ENCODE measurements at places on chromosomes 2 and 18.

DNA sequence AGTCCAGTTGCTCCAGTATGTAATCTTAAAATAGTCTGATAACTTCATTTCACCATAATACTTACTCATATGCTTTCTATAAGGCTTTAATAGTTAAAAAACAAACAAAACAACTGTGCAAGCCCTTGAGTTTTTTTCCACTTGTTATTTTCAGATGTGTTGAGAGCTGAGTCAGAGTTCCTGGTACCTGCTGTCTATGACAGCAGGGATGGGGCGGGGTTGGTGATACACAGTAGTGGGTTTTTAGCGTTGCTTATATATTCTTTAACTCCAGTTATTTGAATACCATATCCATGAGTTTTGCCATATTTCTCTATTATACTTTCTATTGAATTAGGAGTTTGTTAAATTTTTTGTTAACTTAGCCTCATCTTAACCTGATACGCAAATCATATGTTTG lies 5.0 kb downstream of the NAPG start:
- no peak for DNase-seq

DNA sequence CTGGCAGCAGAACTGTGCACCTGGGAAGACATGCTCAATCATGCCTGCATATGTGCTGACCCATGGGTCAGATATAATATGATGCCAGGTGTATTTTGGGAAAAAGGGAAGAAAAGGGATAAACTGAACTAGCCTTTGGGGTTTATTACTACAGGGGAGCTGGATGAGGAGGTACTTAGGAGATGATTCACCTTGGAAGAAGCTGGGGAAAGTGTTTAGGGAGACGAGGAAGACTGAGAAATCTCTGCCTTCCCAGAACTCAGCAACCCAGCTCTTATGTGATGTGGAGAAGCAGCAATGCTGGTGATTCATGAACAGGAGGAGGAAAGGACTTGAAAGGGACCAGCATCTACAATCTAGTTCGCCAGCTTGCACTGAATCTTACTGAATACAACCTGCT lies 110.2 kb downstream of the BARD1 start:
- no peak for DNase-seq

- DNase-seq, result no peak
Observed at GRCh38 chr2:105644174-105644980, 100.3 kb upstream of the NCK2 start.

DNA sequence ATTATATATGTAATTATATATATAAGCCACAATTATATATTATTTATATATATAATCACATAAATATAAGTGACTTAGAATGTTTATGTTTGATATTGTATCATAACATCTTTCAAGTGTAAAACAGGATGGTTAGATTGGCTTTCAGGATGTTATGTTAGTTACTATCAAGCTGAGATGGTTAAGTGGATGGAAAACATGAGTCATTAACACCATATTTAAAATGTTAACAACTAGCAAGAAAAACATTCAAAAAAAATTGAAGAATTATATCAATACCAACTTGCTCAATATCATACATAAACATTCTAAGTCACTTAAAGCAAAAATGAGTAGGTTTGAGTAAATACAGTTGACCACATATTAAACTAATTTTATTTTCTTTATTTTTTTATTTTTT lies 21.8 kb upstream of the RAB27B start:
- DNase-seq, result no peak

- DNase-seq, result no peak
Observed at GRCh38 chr2:220276741-220277444, 649.5 kb downstream of the SLC4A3 start.

GRCh38 chr18:31931886-31932240 lies 11.1 kb downstream of the TRAPPC8 start:
- DNase-seq, result no peak

- DNase-seq, result no peak
Observed at GRCh38 chr2:126476691-126477090, 179.3 kb upstream of the GYPC start.

- no peak for DNase-seq
Observed at GRCh38 chr2:127398239-127398590, 10.4 kb upstream of the MAP3K2 start.

GRCh38 chr2:131152074-131152473 lies 46.9 kb downstream of the PLEKHB2 start:
- no peak for DNase-seq

- DNase-seq, result no peak
Observed at GRCh38 chr2:18346344-18346743, 214.1 kb downstream of the RDH14 start.

DNA sequence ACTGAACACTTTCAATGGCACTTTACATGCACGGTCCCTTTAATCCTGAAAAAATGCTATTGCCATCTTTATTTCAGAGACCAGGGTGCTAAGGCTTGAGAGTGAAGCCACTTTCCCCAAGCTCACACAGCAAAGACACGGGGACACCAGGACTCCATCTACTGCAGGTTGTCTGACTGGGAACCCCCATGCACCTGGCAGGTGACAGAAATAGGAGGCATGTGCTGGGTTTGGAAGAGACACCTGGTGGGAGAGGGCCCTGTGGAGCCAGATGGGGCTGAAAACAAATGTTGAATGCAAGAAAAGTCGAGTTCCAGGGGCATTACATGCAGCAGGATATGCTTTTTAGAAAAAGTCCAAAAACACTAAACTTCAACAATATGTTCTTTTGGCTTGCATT lies 5.2 kb upstream of the EHD3 start:
- no peak for DNase-seq

GRCh38 chr2:120832296-120833070 lies 96.8 kb downstream of the GLI2 start:
- DNase-seq, result no peak

GRCh38 chr18:10343778-10344177 lies 110.7 kb upstream of the APCDD1 start:
- no peak for DNase-seq

DNA sequence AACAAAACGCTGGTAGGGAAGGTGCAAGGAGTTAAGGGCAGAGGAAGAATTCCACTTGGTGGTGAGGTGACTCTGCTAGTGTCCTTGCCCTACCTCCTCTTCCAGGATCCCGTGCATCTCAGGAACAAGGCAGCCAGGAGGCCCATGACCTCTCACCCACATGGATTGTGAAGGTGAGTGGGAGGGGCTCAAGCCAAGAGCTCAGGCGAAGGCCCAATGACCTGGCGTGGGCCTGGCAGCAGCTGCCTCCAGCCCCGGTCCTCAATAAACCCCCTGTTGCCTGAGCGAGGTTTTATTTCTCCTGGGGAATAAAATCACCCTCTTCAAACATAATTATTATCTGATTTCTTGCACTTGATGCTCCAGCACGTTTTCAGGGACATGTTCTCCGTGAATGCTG lies 28.2 kb downstream of the LAMA1 start:
- DNase-seq, result no peak

DNA sequence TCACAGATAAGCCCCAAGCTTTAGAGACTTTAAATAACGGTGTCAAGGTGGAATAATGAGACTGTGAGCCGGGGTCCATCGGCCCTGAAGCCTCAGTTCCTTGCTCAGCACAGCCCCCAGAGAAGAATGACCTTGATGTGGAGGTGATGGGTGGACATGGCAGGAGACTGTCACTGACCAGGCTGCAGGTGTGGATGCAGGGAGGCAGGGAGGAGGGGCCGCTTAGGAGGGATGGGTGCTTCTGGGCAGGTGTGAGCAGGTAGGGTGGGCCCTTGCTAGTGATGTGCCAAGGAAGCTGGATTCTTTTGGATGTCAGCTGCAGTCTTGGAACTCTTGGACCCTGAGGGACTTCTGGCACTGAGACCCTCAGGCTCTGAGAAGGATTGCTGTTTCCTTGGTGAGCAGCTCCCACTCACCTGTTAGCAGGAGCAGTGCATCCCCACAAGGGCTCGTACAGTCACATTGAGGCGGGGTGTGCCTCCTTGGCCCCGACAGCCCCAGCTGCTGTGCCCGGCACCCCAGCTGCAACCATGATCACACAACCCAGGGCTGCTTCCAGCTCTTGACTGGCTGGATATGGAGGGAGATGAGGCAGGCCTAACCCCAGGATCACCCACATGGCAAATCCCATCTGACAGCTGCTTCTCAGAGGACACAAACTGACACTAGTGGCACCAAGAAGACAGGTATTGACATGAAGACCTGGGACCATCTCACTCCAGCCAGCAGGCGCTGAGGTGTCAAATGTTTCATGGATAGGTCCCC lies 209.8 kb upstream of the HDAC4 start:
- no peak for DNase-seq

- DNase-seq, result no peak
Observed at GRCh38 chr2:98346311-98347236, at the start of gene CNGA3. CNGA3 (plus strand) TSS chr2:98346456; CDS start chr2:98369976, 23,520 bp downstream.

DNA sequence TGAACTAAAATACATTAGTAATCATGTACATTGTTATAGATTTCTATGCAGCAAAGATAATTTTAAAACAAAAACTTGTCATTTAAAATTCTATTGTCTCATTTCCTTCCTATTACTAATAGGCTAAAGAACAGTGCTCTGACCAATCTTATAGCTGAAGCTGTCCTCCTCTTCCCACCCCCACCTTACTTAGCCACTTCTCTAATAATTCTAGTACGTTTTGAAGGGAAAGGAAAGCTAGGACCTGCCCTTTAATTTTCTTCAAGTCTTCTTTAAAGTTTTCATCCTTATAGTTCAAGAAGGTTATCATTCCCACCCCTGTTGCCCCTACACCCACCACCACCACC lies 121.6 kb downstream of the RBMS1 start:
- no peak for DNase-seq

DNA sequence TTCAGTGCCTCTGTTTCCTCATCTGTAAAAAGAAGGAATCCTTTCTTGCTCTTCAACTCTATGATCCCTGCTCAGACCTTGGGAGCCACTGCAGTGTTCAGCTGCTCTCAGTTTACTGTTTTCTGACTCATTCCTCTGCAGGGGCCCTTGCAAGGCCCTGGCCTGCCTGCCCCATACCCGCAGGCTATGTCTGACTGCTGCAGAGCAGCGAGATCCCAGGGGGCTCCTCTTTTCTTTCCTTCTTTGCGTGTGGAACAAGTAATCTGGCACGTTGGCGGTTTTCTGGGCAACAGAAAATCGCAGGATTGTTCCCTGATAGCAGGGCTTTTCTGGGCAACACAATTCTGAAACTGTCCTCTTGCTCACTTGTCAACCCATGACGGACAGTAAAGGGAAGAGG lies 376.0 kb downstream of the DCC start:
- DNase-seq, result no peak

GRCh38 chr2:217654168-217654567 lies 348.6 kb downstream of the TNS1 start:
- DNase-seq, result no peak

- no peak for DNase-seq
Observed at GRCh38 chr18:34801774-34802173, 91.7 kb downstream of the DTNA start.

GRCh38 chr2:9653485-9654271 lies 22.9 kb upstream of the YWHAQ start:
- DNase-seq, result no peak

GRCh38 chr18:25503567-25504081 lies 151.7 kb upstream of the ZNF521 start:
- DNase-seq, result no peak

DNA sequence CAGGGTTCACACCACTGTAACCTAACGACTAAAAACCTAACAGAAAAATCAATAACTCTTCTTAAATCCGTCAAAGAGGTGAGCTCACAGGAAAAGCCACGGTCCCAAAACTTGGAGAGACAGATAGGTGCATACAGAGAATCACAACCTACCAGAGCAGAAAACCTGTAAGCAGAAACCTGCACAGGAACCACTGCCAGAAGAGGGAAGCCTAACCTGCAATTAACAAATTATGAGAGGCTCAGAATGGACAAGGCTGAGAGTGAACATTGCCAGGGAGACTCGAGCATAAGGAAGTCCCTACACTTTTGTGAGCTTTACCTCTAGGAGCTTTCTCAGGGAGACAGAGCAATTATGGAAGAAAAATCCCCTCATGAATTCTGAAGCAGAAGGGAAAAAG lies 156.2 kb upstream of the NETO1 start:
- no peak for DNase-seq

DNA sequence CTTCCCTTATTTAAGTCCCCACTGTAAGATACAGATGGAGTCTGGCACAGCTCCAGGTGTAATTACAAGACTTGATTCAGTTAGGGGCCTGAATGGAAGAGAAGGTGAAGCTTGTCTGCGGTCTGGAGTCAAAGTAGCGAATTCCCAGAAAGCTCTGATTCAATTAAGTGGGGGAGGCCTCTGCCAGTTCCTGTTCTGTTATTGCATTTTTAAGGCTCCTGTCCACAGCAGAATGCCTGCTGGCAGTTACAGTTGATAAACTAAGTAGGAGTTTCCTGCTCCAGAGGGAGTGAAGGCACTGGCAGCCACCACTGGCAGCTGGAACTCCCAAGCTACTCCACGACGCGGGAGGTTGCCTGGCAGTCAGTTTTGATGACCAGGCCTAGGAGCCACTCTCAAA lies 181.1 kb downstream of the SOCS6 start:
- no peak for DNase-seq

GRCh38 chr2:50785816-50786215 lies 246.1 kb downstream of the NRXN1 start:
- no peak for DNase-seq

DNA sequence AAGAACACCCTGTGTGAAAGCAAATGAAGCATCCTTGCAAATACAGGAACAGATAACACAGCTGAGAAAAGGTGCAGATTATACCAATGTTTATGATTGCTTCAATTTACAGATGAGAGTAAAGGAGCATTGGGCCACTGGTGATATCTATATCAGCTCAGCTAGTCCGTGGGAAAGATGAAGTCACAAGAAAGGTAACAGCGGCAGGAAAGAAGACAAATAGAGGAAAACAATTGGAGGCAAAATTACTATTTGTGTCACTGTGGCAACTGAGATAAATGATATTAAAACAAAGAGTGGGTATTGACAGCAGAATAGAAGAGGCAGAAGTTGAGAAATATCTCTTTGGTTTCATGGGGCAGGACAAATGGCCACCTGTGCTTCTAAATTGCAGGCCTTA lies 121.2 kb upstream of the CAVIN2 start:
- no peak for DNase-seq

GRCh38 chr2:96587843-96588242 lies 50.3 kb downstream of the KANSL3 start:
- DNase-seq, result no peak

- DNase-seq, result no peak
Observed at GRCh38 chr2:25365241-25365640, 23.5 kb upstream of the DNMT3A start.

- DNase-seq, result no peak
Observed at GRCh38 chr18:74652392-74652988, 54.8 kb downstream of the ZNF407 start.

GRCh38 chr2:125092276-125093009 lies 1067.4 kb downstream of the CNTNAP5 start:
- DNase-seq, result no peak

- no peak for DNase-seq
Observed at GRCh38 chr2:206558492-206558891, 83.8 kb upstream of the FAM237A start.

DNA sequence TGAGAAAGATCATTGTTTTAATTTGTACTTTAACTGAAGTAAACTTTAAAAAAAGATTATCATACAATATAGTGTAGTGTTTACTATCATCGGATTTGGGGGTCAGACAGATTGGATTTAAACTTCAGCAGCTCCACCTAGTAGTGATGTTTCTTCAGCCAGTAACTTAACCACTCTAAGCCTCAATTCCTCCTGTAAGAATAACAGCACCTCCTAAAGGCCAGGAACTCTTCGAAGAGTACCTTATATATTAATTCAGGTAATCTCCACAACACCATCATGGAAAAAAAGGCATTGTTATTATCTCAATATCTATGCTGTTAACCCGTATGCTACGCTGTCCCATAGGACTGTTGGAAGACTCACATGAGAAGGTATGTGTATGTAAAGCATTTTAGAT lies 69.0 kb upstream of the DLGAP1 start:
- no peak for DNase-seq

All from effector memory CD4-positive, alpha-beta T cell (primary cell).